NCI-H510A treated with DMSO at 0.1 percent for 48 hours (cell line): ENCODE measurements at places on chromosomes 4 and X.
A peak's percentile ranks its signal among the peaks of the same experiment; 100 is the strongest.

GRCh38 chr4:38400946-38401345 lies 263.1 kb upstream of the KLF3 start:
- DNase-seq: no peak

GRCh38 chrX:137194164-137194563 lies 160.4 kb upstream of the GPR101 start:
- no peak for DNase-seq

DNA sequence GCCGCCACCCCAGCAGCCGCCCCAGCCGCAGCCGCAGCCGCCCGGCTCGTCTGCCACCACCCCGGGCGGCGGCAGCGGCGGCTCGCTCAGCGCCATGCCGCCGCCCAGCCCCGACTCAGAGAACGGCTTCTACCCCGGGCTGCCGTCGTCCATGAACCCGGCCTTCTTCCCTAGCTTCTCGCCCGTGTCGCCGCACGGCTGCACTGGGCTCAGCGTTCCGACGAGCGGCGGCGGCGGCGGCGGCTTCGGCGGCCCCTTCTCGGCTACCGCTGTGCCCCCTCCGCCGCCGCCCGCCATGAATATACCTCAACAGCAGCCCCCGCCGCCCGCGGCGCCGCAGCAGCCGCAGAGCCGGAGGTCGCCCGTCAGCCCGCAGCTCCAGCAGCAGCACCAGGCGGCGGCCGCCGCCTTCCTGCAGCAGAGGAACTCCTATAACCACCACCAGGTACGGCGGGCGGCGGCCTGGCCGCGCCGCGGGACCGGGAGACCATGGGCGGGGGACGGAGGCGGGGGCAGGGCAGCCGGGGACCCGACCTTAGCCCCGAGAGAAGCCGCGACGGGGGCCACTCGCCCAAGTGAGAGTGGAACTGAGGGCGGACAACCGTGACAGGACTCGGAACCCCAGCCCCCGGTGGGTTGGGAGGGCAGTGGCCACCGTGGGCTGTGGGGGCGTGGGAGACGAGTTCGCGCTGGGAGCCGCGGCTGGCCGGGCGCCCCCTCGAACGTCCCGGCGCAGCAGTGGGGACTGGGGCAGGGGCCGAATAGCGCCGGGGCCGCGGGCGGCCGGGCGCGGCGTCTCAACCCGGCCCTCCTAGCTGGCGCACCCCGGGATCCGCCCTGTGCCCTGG lies 1.8 kb downstream of the CPEB2 start:
- DNase-seq: no peak

DNA sequence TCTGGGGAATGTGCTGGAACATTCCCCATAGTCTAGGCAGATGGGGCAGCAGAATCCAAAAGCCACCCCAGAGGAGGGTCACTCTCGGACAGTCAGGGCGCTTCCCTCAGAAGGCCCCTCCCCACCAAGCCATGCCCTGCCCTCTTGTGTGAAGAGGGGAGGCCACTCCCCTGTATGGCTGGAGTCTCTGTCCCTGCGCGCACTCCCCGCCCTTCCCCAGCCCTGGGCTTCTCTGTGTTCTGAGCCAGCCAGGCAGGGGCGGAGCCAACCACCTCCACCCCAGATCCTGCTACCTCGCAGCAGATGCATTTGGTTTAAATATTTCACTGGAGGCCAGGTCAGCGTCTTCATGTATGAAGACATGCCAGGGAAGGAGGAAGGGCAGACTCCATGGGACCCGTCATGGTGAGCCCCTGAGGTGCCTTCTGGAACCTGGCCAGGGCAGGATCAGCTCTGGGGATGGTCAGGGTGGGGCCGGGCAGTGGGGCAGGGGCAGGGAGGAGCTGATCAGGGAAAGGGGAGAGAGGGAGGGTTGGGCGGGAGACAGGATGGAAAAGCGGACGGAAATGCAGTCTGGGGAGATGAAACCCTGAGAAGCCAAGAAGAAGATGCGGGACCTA lies 107.3 kb downstream of the ADRA2C start:
- peak; percentile 21 for DNase-seq

DNA sequence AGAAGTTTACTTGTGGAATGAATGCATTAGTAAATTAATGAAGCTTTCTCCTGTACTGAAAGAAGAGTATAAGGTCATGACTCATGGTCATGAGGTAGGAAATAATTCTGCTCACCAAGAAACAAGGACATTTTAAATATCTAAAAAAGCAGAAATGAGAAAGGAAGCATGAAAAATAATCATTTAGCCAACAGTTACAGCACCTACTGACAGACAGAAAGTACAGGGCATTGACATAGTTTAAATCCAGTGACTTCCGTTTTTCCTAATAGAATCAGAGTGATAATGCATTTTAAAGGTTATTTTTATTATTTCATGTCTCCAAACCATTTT lies 30.5 kb upstream of the ACSL1 start:
- no peak for DNase-seq

- no peak for DNase-seq
Measured at GRCh38 chr4:26003056-26003455, 89.0 kb downstream of the SMIM20 start.

- DNase-seq: no peak
Measured at GRCh38 chrX:65987811-65988210, 52.1 kb downstream of the VSIG4 start.

DNA sequence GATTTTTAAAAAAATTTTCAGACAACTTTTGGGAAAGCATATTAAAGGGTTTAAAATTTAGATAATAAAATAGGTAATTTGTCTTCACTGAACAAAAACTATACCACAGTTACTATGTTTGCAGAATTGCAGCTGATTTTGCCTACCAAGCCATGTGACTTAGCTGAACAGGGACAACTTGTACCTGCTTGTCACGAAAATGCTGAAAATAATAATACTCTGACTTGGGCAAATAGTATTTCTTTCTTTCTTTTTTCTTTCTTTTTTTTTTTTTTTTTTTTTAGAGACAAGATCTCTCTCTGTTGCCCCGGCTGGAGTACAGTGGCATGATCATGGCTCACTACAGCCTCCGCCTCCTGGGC lies 225.2 kb upstream of the PPP1R2C start:
- DNase-seq: no peak

GRCh38 chrX:64093761-64094160 lies 111.7 kb downstream of the AMER1 start:
- DNase-seq: no peak

- DNase-seq: peak; percentile 2
Measured at GRCh38 chrX:54181202-54181953, 1.7 kb downstream of the FAM120C start.

- no peak for DNase-seq
Measured at GRCh38 chr4:71025654-71026053, 32.2 kb downstream of the DCK start.

DNA sequence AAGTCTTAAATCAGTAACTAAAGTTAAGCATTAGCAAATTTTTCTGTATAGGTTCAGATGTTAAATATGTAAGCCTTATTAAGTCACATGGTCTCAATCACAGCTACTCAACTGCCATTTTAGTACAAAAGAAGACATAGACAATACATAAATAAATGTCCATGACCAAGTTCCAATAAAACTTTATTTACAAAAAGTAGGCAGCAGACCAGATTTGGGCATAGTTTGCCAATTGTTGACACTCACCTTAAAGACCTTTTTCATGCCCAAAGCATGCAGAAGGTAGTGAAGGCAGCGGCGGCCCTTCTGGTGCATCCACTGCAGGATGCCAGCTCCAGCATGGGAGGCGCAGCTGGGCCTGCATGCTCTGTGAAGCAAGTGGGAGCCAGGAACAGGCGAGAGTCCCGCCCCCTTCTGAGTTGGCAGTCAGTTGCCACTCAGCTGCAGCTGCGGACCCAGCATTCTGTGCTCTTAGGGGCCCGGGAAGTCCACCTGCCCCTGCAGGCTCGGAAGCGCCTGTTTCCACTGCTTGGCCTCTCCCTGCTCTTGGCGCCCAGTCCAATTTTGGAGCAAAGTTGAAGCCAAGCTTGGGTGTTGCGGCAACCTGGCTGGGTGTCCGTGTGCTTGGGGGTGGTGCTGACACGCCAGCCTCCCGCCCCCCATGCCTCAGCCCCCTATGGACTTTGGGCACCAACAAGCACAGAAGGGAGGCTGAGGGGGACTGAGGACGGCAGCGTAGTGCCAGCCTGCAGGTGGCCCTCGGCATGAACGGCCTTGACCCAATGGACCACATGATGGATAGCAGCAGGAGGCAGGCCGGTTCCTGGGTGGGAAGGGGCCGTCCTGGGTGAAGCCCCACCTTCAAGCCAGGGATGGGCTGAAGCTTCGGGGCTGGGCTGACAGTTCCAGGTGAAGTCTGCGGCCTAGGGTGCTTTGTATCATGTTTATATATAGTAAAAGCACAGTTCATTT lies 42.4 kb upstream of the PABPC4L start:
- no peak for DNase-seq

DNA sequence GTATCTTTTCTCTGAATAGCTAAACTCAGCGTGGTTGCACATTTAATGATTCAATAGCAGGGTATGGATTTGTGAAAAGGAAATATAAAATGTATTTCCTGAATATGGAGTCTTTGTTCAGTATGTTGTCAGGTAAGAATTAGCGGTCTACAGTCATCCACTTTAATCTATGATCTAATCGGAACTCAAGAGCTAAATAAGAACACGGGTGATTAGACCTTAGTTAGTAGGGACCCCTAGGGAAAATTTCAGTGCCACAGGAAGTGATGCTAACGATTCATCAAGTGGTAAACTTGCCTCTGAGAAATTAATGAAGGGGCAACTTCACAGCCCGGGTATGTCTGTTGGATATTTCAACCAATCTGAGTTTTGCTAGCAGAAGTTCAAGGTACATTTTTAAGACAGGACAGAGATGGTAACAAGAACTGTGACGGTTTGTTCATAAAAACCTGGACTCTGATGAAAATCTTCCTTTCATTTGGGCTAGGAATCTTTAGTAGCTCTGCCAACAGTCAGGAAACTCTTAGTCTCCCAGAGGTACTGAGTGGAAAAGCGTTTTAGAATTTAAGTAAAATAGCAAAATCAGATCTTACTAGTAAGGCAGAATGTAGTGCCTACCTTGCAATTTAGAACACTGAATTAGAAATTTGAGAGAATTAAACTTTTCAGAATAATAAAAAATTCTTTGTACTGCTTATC lies 47.1 kb downstream of the PCDH7 start:
- DNase-seq: no peak

- DNase-seq: no peak
Measured at GRCh38 chr4:146202665-146203064, 11.7 kb upstream of the REELD1 start.

DNA sequence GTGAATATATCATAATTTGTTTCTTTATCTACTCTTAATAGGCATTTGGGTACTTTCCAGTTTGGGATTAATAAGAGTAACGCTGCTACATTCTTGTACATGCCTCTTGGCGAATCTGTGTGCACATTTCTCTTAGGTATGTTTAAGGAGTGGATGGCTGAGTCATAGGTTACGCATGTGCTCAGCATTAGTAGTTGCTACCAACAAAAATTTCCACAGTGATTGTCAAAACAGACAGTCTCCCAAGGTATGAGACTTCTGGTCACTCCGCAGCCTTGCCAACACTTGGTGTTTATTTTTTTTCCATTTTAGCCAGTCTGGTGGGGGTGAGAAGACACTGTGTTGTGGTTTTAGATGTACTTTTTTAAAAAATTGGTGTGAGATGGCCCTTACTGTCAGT lies 44.6 kb downstream of the FGFBP1 start:
- no peak for DNase-seq

GRCh38 chr4:3860061-3860912 lies 94.1 kb downstream of the ADRA2C start:
- DNase-seq: no peak
